Heart right ventricle (tissue), 16 donors: ENCODE measurements at places on chromosomes 6 and 20. TPM values are rescaled to one million over a fixed set of nuclear protein-coding genes. Genes with fewer than 3 reads are reported as not detected.

DNA sequence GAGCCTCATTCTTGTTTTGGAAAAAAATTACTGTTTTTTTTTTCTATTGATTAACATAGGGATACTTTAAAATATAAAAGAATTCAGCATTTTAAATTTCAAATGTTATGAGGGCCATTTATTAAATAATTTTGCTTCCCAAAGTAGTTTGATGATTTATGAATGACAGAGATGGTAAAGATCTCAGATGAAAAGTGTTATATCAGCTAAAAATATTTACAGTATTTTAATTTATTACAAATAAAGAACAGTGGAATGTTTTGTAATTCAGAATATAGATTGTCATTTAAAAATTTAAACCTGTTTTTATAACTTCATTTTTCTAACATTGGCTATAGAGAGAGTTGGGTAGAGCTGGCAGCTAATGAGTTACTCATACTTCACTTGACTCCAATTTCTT is 256.0 kb downstream of the TPBG start:
- no peak for DNase-seq

- DNase-seq: no peak
Measured at GRCh38 chr6:126076992-126077664, 90.8 kb downstream of the TRMT11 start.

GRCh38 chr6:166703149-166703710 is 76.2 kb upstream of the RPS6KA2 start:
- no peak for DNase-seq

- DNase-seq: no peak
Measured at GRCh38 chr6:148653138-148653776, 93.6 kb upstream of the UST start.

GRCh38 chr6:169766232-169766631 is 14.8 kb downstream of the ERMARD start:
- no peak for DNase-seq

MYCT1 gene
- 19.4 TPM for total RNA-seq

GPLD1 gene
- 0.76 TPM for total RNA-seq

ERMARD gene
- total RNA-seq: 10.2 TPM

HSPA12B gene
- 8.4 TPM for total RNA-seq

DLK2 gene
- total RNA-seq: 1.2 TPM

JPH2 gene
- 209 TPM for total RNA-seq
